Activated naive CD8-positive, alpha-beta T cell treated with anti-CD3 and anti-CD28 coated beads, Interleukin-2, amount 50 U/mL, for 24 hours (primary cell): ENCODE measurements at places on chromosomes 5 and 9.
A peak's percentile ranks its signal among the peaks of the same experiment; 100 is the strongest.

DNA sequence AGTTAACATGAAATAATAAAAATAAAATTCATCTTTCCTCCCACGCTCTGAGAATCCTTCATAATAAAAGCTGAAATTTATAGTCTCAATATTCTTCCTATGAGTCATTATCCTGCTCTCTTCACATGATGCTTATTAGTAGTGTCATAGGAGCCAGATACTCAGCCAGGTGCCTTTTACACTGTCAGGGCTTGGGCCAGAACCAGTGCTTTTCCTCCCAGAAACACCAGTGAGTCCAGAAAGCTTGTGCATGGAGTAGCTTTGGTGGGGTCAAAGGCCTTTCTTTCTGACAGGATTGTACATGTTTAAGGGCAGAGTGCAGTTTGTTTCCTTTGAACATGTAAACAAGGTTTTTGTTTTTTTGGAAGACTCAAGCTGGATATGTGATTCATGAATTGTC is 6.8 kb downstream of the LSM11 start:
- DNase-seq: no peak

GRCh38 chr9:93724852-93725251 is 148.5 kb downstream of the PHF2 start:
- no peak for DNase-seq

- DNase-seq: no peak
These were observed 300.5 kb upstream of the KIF2A start for GRCh38 chr5:62005551-62005950.

GRCh38 chr5:141694479-141694878 is 12.4 kb upstream of the ARAP3 start:
- no peak for DNase-seq

GRCh38 chr9:82206490-82206889 is 217.9 kb downstream of the SPATA31D1 start:
- DNase-seq: no peak

DNA sequence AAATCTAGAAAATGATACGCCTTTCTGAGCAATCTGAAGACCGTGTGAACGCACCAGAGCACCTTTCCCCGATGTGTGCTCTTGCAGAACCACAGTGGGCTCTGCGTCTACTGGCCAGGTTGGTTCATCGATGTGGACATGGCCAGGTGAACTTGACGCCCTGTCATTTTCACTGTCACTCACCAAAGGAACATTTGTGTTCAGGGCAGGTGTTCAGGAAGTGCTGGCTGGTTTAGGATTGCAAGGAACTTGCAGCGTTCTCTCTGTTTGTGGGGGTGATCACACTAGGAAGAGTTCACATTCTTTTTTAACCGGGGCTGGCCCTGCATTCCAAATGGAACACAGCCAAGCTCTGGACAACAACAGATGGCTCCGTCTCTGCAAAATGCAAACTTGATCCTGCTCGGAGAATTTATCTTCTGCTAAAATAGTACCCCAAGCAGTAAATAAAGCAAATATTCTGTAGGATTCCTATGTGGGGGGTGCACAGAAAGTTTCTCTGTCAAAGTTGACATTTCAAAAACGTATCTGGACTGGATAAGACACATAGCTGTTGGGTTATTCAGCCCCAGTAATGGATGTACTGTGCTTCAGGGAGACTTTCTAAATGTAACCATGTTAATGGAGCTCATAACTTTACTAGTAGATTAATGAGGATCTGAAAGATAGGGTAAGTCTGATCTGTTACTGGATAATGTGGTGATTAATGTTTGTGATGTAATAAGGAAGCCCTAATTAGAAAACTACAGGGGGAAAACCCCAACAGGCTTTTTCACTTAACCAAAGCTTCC is 45.7 kb upstream of the FANCC start:
- no peak for DNase-seq

DNA sequence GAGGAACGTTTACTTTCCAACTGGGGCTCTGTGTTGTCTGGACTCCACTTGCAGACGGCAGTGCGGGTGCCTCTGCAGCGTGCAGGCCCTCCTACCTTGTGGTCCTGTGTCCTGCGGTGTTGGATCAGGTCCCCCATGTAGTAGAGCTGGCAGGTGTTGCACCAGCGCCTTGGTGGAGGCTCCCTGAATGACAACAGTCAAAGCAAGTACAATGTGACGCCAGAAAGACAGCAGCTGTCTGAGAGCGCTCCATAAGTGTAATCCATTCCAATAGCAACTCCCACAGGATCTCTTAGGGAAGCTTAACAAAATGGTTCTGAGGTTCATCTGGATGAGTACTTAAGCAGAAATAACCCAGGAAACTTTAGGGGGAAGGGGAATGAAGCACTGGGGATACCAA is 9.9 kb downstream of the BBLN start:
- no peak for DNase-seq

- no peak for DNase-seq
These were observed 117.0 kb upstream of the NR5A1 start for GRCh38 chr9:124623966-124624734.

- DNase-seq: no peak
These were observed 245.3 kb downstream of the NFIB start for GRCh38 chr9:14068690-14069089.

GRCh38 chr5:172765766-172766286 is 5.2 kb downstream of the DUSP1 start:
- DNase-seq: no peak

GRCh38 chr9:1434811-1435210 is 384.7 kb downstream of the DMRT2 start:
- DNase-seq: no peak

DNA sequence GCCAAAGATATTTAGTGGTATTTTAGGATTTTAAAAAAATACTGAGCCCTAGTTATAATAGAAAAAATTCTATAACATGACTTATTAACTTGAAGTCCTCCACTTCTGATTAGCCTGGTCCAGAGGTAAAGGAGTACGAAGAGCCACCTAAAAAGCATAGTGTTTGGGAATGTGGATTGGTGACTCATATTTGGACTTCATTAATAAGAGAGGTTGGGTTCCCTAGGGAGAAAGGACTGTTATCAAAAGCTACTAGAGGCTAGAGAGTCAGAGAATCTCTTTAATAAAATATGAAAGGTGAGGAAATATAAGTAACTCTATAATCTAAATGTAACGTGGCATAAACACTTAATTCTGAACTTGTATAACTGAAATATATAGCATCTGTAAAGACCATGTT is 180.7 kb upstream of the TARS1 start:
- DNase-seq: no peak

DNA sequence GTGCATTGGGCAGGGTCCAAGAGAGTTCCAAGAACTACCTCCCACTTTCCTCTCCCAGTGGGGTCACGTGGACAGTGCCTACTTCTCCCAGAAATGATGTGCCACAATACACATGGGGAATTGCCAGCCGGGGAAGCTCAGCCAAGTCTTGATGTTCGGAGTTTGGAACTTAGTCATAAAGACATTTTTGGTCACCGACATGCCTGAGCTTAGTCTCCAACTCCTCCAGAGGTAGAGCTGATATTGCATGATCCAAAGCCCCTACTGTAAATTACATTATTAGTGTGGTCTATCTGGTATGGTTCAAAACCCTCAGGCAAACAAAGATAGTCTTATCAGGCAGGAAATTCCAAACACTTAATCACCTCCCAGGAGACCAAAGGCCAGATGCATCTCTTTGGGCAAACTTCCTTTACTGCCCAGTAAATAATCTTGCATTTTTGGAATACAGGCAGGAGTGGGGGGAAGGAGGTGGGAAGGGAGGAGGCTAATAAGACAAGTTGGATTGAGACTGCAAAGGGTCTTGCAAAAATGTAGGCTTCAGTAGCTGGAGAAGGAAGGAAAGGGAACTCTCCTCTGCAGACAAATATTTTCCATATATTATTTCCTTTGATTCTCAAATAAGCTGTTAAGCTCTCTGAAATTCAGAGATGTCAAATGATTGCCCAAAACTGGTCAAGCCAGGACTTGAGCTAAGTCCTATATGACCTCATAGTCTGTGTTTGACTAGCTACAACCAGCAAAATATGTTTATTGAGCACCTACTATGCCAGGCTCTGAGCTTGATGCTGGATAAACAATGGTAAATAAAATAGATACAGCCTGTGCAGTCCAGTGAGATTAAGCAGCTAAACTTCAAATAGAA is 99.4 kb downstream of the DRD1 start:
- DNase-seq: no peak

DNA sequence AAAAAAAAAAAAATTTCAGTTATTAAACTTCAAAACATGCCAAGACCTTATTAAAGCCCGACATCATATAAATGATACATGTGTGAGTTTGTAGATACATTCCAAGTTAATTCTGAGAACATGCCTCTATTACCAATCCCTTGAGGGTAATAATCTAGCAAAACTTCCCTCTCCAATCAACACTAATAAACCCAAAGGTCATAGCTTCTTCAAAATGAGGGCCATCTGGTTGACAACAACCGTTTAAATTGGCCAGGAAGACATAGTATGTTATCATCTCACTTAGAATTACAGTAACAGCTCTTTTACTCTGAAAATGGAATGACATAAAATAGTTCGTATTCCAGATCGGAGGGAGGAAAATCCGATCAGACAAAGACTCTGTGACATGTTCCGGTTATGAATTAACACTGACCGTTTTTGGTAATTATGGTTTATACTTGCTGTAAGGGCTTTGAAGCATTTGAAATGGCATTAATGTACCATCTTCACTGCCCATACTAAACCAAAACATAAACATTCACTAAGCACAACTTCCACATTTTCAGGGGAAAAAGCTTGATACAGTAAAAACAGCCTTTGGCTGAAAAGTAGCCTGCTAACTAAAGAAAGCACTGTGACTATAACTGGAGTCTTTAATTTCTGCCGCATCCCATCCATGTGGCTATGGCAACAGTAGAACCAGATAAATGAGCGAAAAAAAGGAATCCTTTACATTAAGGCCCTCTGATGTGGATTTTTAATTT is 50.3 kb downstream of the ANKH start:
- no peak for DNase-seq

GRCh38 chr5:5424736-5425135 is 2.3 kb downstream of the ICE1 start:
- peak; percentile 44 for DNase-seq

GRCh38 chr9:86684148-86684547 is 263.2 kb downstream of the GAS1 start:
- no peak for DNase-seq

DNA sequence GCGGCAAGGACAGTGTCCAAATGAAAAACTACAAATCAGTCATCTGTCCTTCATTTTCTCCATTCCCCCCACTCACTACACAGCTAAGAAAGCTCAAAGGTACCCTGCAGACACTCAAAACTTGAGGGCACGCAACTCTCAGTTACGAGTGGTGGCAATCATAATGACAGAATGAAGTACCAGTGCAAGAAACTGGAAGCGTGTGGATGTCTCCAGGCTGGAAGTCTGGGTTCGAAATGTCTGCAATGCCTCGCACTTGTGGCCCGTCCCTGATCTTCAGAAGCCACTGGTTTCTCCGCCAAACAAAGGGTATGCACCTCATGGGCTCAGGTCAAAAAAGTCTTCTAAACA is 597 bp upstream of the CENPH start:
- DNase-seq: no peak

DNA sequence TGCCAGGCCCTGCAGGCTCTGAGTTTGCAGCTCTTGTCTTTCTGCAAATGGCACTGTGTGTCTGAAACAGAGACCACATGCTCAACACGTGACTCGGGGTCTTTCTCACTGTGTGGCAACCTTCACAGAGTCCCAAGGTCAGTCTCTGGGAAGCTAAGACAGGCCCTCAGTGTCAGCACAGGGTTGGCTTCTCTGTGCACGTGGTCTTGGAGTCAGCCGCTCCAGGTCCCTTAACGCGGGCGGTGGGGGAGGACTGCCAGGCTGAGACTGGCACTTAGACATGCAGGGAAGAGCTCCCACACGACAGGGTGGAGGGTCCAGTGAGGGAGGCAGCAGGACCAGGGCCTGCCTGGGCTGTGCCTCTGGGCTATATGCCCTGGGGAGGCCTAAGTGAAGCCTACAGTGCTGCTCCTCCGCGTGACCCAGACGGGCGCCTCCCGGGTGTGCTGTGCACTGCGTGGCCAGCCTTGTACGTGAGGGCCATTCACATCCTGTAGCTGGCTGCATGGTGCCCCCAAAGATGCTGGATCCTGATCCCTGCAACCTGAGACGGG is 76.8 kb downstream of the ADAMTS2 start:
- DNase-seq: no peak

GRCh38 chr9:16361118-16361517 is 509.4 kb downstream of the BNC2 start:
- no peak for DNase-seq
